ENCODE measurements at places on chromosomes 5 and 9. TPM values are rescaled to one million over a fixed set of nuclear protein-coding genes. Genes with fewer than 3 reads are reported as not detected.

Gene CATSPER3
- 0.13 TPM for total RNA-seq

Gene RANBP3L
- total RNA-seq, result not detected

- DNase-seq, result peak; percentile 37
These were observed 1.5 kb downstream of the FAM81B start for GRCh38 chr5:95392593-95393182.

- DNase-seq, result peak; percentile 67
These were observed 79.7 kb downstream of the MED27 start for GRCh38 chr9:131999692-132000551.

DNA sequence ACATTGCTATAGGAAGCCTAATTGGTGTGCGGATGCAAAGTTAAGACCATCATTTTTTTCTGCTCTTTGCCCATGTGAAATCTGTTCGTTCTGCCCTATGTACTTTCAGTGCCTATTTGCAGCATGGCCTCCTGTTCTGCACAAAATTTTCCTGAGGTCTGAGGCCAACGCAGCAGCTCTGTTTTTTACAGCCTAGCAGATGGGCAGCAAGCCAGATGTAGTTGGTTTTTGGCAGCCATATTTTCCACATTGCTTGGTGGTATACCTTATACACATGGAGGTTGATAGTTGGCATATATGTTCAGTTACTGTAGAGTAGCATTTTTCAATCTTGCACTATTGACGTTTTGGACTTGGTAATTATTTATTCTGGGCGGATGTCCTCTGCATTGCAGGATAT is 133.5 kb upstream of the MRPS30 start:
- no peak for DNase-seq

- no peak for DNase-seq
These were observed 38.1 kb downstream of the LPCAT1 start for GRCh38 chr5:1485579-1486118.

DNA sequence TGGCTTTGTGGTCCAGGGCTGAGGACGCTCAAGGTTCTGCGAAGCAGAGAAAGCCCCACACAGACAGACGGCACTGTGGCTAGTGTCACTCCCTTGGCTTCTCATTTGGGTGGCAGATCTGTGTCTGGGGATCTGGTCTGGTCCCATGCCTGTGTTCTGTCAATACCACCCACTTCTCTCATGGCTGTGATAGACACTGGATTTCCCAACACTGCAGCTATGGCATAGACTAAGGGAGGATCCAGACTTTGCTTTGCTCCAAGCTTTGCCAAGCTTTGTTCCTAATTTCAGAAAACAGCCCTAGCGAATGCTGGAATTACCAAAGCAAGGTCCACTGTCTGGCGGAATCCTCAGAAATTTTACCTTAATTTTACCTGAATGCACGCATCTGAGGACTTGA is 62.1 kb downstream of the GADD45G start:
- no peak for DNase-seq

- DNase-seq, result no peak
These were observed 42.9 kb downstream of the ZCCHC7 start for GRCh38 chr9:37163299-37163698.

GRCh38 chr5:171299851-171300250 is 9.2 kb upstream of the TLX3 start:
- no peak for DNase-seq

GRCh38 chr5:5315068-5315980 is 107.2 kb upstream of the ICE1 start:
- no peak for DNase-seq

Measured in kidney epithelial cell (primary cell).